ENCODE measurements at places on chromosomes 7 and 10.
A peak's percentile ranks its signal among the peaks of the same experiment; 100 is the strongest.

DNA sequence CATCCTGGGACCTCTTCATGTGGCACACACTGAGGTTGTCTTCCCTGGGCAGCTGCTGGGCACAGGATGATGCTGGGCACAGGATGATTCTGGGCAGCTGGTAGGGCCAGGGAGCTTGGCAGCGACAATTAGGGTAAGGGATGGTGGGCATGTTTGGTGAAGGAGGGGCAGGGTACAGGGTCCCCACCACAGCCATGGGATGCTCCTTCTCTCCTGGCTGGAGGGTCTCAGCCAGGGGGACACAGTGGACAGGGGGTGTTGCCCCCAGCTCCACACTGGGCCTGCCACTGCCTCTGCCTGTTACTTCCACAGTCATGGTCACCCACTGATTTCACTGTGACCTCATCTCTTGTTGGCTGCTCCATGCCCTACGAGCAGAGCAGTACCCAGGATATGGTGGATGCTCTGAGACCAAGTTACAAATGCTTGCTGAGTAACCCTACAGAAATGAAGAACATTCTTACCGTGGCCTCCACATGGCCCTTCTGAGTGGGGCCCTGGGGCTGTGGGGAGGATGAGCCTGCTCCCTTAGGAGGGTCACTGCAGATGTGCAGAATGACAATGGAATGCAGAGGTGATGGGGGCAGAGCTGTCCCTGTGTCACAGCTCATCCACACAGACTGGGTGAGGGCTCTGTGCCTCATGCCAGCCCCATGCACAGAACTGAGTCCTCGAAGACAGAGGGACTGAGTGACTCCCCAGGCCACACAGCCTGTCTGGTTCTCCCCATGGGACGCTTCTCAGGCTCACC, 28.4 kb upstream of the RET start:
- no peak for DNase-seq

DNA sequence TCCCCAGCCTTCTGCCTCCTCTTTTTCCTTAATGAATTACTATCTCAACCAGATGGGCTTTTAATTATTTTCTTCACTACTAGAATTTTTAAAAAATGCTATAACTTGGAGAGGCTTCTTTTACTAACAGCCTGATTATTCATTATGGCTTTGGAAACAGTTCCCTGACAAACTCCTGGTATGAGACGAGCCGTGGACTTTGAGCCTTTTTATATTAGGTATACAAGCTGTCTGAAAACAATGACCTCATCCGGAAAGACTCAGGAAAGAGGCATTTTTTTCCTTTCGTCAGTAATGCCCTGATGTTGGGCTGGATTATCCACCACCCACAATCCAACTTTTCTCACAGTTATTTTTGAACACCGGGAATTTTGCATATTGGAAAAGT, 26.7 kb upstream of the ABLIM1 start:
- DNase-seq = no peak

DNA sequence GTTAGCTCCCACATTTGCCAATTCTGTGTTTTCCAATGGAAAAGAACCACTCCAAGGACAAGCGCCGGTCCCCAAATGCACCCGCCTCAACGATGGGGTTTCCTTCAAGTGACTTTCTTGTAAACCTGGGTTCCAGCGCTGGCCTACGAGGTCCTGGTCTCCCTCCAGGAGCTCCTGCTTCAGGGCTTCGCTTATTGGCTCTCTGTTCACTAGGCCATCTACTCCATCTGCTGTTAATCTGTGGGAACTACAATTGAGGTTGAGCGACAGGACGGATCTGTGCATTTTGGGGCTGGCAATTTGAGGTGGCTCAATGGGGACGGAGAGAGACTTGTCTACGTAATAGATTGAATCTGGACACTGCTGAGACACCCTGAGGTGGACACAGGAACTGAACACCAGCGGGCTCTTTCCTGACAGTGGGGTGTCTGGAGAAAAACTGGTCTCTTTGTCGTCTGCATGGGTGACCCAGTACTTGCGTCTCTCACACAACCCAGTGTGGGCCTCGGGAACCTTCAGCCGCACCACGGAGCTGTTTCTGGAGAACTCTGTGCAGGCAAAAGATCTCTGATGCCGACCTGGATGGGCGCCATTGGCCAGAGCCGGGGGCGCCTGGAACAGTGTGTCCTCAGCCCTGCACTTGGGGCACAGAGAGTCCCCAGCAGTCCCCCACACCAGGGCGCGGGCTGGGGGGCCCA, 115.9 kb upstream of the ADAM12 start:
- DNase-seq = peak; percentile 22

GRCh38 chr10:3783682-3784432, 1.2 kb downstream of the KLF6 start:
- DNase-seq = no peak

- no peak for DNase-seq
Measured at GRCh38 chr7:1520539-1521234, 9.8 kb upstream of the MAFK start.
